Activated CD4-positive, alpha-beta T cell treated with anti-CD3 and anti-CD28 coated beads, Interleukin-2, Interleukin-4, amounts not matched to agents 100 ng/mL and 50 ng/mL, durations not matched to agents 16 hours and 8 hours (primary cell): ENCODE measurements at places on chromosomes 7 and 10.

DNA sequence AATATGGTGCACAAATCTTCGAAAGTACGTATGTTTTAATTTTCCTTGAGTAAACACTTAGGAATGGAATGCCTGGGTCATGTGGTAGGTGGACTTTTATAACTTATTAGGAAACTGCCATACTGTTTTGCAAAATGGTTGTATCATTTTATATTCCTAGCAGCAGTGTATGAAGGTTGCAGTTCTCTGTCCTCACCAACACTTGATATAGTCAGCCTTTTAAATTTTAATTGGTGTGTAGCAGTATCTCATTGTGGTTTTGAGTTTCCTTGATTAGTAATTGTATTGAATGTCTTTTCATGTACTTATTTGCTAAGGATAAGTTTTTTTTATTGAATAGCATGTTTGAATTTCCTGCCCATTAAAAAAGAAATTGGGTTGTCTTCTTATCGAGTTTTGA lies 926 bp upstream of the PCBD1 start:
- no peak for DNase-seq

- DNase-seq = peak; percentile 78
Observed at GRCh38 chr7:150974468-150975391, 3.4 kb downstream of the KCNH2 start.

DNA sequence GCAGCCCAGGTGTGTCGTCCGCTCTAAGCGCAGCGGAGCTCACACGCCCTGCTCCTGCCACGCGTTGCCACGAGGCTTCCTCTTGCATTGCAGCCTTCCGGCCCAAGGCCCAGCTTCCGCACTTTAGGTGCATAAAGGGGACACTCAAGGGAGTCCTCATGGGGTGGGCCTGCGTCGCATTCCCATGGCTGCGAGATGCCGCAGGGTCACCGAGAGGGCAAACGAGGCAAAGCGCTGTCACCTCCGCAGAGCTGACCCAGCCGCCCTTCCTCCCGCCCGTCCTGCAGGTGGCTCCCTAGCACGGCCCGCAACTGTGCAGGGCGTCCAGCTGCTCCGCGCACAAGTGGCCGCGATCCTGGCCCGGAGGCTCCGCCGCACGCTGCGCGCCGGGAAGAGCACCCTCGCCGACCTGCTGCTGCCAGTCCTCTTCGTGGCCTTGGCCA lies 283.5 kb downstream of the ABCA13 start:
- DNase-seq = no peak

DNA sequence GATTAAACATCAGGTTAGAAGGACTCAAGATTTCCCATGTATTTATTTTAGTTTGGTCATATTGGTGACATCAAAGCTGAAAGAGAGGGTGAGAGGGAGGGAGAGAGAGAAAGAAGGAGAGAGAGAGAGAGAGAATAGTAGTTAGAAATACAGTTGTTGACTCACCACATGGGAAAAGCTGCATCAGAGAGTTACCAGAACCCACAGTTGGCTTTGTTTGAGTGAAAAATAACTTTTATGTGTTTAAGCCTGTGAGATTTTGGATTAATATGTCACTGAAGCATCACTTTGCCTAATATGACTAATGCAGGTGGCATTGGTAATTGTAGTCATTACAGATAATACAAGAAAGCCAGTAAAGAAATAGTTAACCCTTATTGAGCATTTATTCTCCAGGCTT lies 303.9 kb downstream of the REEP3 start:
- no peak for DNase-seq
